Progenitor cell of endocrine pancreas (in vitro differentiated cells): ENCODE measurements at places on chromosomes 3 and 15. TPM values are rescaled to one million over a fixed set of nuclear protein-coding genes. Genes with fewer than 3 reads are reported as not detected.
A peak's percentile ranks its signal among the peaks of the same experiment; 100 is the strongest.

DNA sequence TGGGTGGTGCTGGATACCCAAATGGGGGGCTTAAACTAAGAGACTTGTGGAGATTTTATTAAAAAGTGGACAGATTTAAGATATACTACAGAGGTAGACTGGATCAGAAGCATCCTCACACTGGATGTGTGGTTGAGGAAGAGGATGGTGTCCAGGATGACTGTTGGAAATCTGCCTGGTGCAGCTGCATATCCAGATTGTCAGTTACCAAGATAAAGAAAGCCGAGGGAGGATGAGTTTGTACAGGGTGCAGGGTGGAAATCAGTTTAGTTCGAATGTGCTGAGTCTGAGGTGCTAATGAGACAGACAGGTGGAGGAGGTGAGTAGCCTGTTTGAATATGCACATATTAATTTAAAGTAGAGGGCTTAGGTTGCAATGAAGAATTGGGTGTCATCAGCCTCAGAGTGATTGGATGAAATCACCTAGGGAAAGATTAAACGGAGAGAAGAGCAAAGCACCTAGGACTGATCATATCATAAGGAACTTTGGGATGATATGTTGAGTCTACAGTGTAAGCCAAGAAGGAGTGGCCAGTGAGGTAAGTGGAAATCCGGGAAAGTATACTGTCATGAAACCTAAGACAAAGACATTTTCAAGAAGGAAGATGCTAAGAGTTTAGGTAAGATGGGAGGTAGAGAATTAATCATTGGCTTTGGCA lies 74.1 kb upstream of the GOLGA8B start:
- H3K4me1 ChIP-seq: no peaks in the 10 kb centered on the region
- no peaks in the 10 kb centered on the region for H3K36me3 ChIP-seq
- H3K27me3 ChIP-seq: peaks cover 8% of the 10 kb centered on the region
- H3K4me3 ChIP-seq: no peak overlapping the region
- no peak overlapping the region for H3K27ac ChIP-seq
- no peak for DNase-seq

Gene ECE2
- total RNA-seq: not detected in 2 replicates

Gene IGSF10
- total RNA-seq: 1.6 and 1.8 TPM in 2 replicates

Gene TXNRD3
- total RNA-seq: 12.9 and 14.4 TPM in 2 replicates

- H3K27ac ChIP-seq: peak overlapping the region; percentile 65
- no peaks in the 10 kb centered on the region for H3K4me1 ChIP-seq
- peaks cover 7% of the 10 kb centered on the region for H3K27me3 ChIP-seq
- H3K36me3 ChIP-seq: no peaks in the 10 kb centered on the region
These were observed 103.8 kb downstream of the ADCY5 start for GRCh38 chr3:123344907-123345594.

DNA sequence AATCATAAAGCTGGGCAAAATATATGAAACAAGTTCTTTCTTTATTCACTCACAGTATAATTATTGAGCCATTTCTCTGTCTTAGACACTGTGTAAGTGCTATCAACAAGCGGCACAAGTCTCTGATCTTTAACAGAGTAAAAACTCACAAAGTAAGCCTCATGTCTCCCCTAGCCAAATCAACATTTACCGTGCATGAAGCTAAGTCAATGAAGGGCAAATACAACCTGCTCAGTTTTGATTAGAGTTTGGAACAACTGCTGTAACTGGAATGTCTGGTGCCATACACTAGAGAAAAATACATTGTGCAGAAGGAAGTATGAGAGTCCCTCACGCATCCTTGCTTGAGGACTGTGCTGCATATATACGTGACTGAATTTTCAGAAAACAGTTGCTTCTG lies 291.0 kb upstream of the EPHA3 start:
- no peaks in the 10 kb centered on the region for H3K36me3 ChIP-seq
- H3K27me3 ChIP-seq: no peaks in the 10 kb centered on the region
- H3K4me3 ChIP-seq: no peak overlapping the region
- no peak for DNase-seq
